Sigmoid colon (tissue), 7 donors: ENCODE measurements at places on chromosomes 16 and 17. TPM values are rescaled to one million over a fixed set of nuclear protein-coding genes. Genes with fewer than 3 reads are reported as not detected.

- peak; percentile 38 for DNase-seq
Measured at GRCh38 chr17:61460796-61461585, 8.8 kb downstream of the TBX4 start.

DNA sequence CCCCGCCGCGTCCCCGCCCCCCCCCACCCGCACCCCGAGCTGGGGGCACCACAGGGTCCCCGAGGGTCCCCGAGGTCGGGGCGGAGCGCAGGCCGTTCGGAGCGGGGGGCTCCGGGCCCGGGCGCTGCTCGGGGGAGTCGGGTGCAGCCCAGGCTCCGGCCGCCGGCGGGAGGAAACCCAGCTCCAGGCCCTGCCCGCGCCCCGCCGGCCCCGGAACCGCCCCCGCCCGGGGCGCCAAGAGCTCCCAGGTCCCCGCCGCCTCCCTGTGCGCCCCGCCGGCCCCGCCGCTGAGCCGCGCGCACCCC lies 33.2 kb upstream of the RPH3AL start:
- DNase-seq: no peak

TK2 gene
- total RNA-seq: 32.7 TPM

FBXO31 gene
- total RNA-seq: 120 TPM

ERN1 gene
- 7.1 TPM for total RNA-seq

RCVRN gene
- total RNA-seq: 0.55 TPM

C16orf86 gene
- total RNA-seq: 8.6 TPM

TBC1D10B gene
- total RNA-seq: 22.7 TPM
